ENCODE measurements at places on chromosomes 12 and 14.
A peak's percentile ranks its signal among the peaks of the same experiment; 100 is the strongest.

DNA sequence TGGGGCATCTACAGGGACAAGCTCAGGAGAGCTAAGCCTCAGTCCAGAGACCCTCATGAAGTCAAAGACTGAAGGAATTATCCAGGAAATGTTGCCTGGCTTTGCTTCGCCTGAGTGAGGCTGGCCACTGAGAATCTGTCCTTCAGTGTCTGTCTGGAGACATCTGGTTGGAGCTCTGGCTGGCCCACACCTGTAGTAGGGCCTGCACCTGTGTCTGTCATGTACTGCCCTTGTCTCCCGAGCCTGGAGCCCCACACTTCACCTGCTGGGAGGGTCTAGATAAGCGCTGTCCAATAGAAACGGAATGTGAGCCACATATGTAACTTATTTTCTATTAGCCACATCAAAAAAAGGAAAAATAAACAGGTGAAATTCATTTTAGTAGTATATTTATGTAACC lies 9.9 kb upstream of the HDAC7 start:
- DNase-seq = no peak
- no peak overlapping the region for H3K4me3 ChIP-seq
- H3K27ac ChIP-seq = no peak overlapping the region

- H3K4me1 ChIP-seq = no peaks in the 10 kb centered on the region
- H3K4me3 ChIP-seq = no peak overlapping the region
- H3K36me3 ChIP-seq = no peaks in the 10 kb centered on the region
- H3K27ac ChIP-seq = no peak overlapping the region
- no peak for DNase-seq
- no peaks in the 10 kb centered on the region for H3K27me3 ChIP-seq
Observed at GRCh38 chr12:85662207-85662602, 174.0 kb downstream of the RASSF9 start.

DNA sequence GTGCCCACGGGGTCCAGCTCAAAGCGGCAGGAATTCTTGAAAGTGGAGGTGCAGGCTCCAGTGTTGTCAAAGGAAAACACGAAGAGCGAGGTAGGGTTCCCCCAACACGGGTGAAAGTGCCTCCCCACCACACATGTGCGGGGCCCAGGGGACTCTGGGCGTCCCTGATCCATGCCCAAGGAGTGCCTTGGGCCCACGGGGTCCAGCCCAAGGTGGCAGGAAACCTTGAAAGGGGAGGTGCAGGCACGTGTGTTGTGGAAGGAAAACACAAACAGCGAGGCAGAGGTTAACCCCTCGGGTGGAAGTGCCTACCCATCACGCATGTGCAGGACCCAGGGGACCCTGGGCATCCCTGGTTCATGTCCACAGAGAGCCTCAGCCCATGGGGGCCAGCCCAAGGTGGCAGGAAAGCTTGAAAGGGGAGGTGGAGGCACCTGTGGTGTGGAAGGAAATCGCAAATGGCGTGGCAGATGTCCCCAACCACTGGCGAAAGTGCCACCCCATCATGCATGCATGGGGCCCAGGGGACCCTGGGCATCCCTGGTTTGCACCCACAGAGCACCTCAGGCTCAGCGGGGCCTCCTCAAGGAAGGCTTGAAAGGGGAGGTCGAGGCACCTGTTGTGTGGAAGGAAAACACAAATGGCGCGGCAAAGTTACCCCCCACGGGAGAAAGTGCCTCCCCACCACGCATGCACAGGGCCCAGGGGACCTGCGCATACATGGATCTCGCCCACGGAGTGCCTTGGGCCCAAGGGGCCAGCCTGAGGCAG lies 584.6 kb downstream of the ALG10 start:
- H3K27me3 ChIP-seq = no peaks in the 10 kb centered on the region
- no peak overlapping the region for H3K27ac ChIP-seq
- DNase-seq = no peak
- no peaks in the 10 kb centered on the region for H3K4me1 ChIP-seq
- no peaks in the 10 kb centered on the region for H3K36me3 ChIP-seq

DNA sequence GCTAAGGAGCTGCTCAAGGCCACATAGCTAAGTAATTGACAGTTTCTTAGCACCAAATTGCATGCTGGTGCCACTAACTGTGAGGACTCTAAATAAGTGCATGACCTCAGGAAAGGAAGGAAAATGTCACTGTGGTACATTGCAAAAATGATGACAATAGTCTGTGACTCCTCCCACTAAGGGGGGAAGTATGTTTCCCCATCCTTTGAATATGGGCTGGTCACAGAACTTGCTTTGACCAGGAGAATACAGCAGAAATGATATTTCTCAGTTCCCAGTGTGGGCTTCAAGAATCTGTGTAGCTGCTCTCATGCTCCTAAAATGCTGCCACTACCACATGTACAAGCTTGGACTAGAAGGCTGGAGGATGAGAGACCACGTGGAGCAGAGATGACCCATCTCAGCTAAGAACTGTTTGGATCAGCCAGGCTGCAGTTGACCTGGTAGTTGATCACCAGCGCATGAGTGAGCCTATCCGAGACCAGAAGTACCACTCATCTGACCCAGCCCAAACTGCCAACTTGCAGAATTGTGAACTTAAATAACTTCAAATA lies 42.2 kb upstream of the NOS1 start:
- H3K36me3 ChIP-seq = no peaks in the 10 kb centered on the region
- no peak overlapping the region for H3K4me3 ChIP-seq
- H3K27me3 ChIP-seq = no peaks in the 10 kb centered on the region
- peaks cover 10% of the 10 kb centered on the region for H3K4me1 ChIP-seq
- H3K27ac ChIP-seq = no peak overlapping the region
- no peak for DNase-seq

DNA sequence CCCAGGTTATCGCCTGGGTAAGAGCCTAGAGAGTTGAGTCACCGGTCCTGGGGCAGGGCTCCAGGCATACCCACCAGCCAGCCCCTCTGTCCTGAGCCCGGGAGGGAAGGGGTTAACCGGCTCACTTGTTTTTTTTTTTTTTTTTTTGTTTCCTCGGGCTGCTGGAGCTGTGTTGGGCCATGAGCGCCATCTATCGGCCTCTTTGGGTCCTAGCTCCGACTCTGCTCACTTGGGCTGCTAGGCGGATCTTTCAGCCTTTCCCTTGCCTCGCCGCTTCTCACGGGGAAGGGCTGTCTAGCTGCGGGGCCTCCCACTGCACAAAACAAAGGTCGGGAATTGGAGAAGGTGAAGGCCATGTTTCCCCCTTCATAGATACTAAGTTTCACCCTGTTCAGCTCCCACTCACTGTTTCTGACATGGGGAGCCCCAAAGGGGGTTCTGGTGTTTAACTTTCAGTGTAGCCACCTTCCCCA lies 2.8 kb upstream of the SMUG1 start:
- peaks cover 76% of the 10 kb centered on the region for H3K27me3 ChIP-seq
- H3K36me3 ChIP-seq = no peaks in the 10 kb centered on the region
- DNase-seq = peak; percentile 90
- H3K4me1 ChIP-seq = no peaks in the 10 kb centered on the region
- no peak overlapping the region for H3K4me3 ChIP-seq

- H3K27ac ChIP-seq = no peak overlapping the region
- no peak overlapping the region for H3K4me3 ChIP-seq
- no peak for DNase-seq
- H3K4me1 ChIP-seq = no peaks in the 10 kb centered on the region
Observed at GRCh38 chr14:67863223-67863622, 43.6 kb downstream of the RAD51B start.

Data from neural progenitor cell (in vitro differentiated cells).